ENCODE measurements at places on chromosomes 7 and 10. TPM values are rescaled to one million over a fixed set of nuclear protein-coding genes. Genes with fewer than 3 reads are reported as not detected.

Gene ADD3
- total RNA-seq: 125 TPM

GRCh38 chr7:115145512-115145911 is 223.6 kb downstream of the MDFIC start:
- no peak for DNase-seq

- peak; percentile 45 for DNase-seq
Observed at GRCh38 chr7:24756545-24757352, 515 bp downstream of the GSDME start.

DNA sequence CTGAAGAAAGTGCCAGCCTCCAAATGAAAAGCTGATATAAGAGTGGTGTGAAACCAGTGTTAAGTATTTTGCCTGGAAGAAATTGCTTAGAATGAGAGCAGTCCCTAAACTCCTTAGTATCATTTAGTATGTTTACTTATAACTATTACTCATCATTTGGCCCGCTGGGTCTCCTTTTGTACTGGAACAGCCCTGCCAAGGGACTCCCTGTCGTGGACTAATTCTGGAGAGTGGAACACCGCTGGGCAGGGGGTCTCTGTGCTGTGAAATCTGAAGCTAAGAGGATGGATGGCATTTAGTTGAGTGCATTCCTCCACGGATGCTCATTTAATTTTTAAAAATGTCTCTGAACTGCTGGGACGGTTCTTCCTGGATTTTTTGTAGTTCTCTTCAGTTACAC is 889.9 kb upstream of the C7orf33 start:
- no peak for DNase-seq

GRCh38 chr10:4590807-4591206 is 235.2 kb upstream of the AKR1E2 start:
- DNase-seq: no peak
